GM23338 (cell line): ENCODE measurements at places on chromosomes 13 and 19. TPM values are rescaled to one million over a fixed set of nuclear protein-coding genes. Genes with fewer than 3 reads are reported as not detected.

- H3K27me3 ChIP-seq, result no peaks in the 10 kb centered on the region
- H3K36me3 ChIP-seq, result no peaks in the 10 kb centered on the region
- no peaks in the 10 kb centered on the region for H3K4me1 ChIP-seq
- H3K27ac ChIP-seq, result no peak overlapping the region
Measured at GRCh38 chr13:113939129-113939943, 34.5 kb downstream of the C13orf46 start.

- no peak overlapping the region for H3K27ac ChIP-seq
- H3K27me3 ChIP-seq, result peaks cover 63% of the 10 kb centered on the region
- no peaks in the 10 kb centered on the region for H3K36me3 ChIP-seq
- peak overlapping the region; percentile 73; the same call in 1 of the 2 replicates for H3K4me3 ChIP-seq
- H3K4me1 ChIP-seq, result peaks cover 15% of the 10 kb centered on the region
- no peak for DNase-seq
Measured at GRCh38 chr19:49058562-49058961, 1.0 kb upstream of the CGB7 start.

CACNG8 gene
- total RNA-seq, result 3.1 and 3.9 TPM in 2 replicates

DNA sequence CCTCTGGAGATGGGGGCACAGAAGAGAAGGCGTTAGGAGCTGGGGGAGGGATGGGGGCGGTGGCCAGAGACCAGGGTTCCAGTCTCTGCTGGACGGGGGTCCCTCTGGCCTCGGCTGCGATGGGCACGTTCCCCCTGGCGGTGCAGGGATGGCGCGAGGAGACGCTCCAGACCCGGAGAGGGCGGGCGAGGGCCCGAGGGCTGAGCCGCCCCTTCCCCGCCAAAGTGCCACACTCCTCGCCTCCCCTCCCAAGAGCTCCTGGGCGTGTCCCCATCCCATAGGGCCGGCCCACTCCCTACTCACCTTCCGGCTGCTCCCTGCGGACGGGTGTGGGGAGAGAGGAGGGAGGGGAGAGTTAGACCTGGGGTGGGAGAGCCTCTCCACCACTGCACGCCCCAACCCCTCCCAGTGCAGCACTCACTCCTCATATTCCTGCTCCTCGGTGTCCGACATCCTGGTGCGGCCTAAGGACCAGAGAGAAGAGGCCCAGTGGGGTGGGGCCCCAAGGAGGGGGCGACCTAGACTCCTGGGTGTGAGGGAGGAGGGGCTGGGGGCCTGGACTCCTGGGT, 2.2 kb downstream of the TNNT1 start:
- peak overlapping the region; percentile 74 for H3K4me3 ChIP-seq
- H3K36me3 ChIP-seq, result no peaks in the 10 kb centered on the region
- H3K4me1 ChIP-seq, result peaks cover 25% of the 10 kb centered on the region
- H3K27ac ChIP-seq, result peak overlapping the region; percentile 88; the same call in 1 of the 2 replicates
- peaks cover 9% of the 10 kb centered on the region; the same call in 1 of the 2 replicates for H3K27me3 ChIP-seq

GRCh38 chr19:40614622-40615411, 13.6 kb downstream of the LTBP4 start:
- peak overlapping the region; percentile 92 for H3K27ac ChIP-seq
- H3K4me1 ChIP-seq, result peaks cover 11% of the 10 kb centered on the region; the same call in 1 of the 2 replicates
- peak overlapping the region; percentile 96 for H3K4me3 ChIP-seq
- H3K36me3 ChIP-seq, result peaks cover 8% of the 10 kb centered on the region; the same call in 1 of the 2 replicates

- no peaks in the 10 kb centered on the region for H3K36me3 ChIP-seq
- no peak overlapping the region for H3K27ac ChIP-seq
- peak; percentile 25 for DNase-seq
- H3K27me3 ChIP-seq, result no peaks in the 10 kb centered on the region
- no peak overlapping the region for H3K4me3 ChIP-seq
Measured at GRCh38 chr19:7152568-7152967, 83.1 kb downstream of the ZNF557 start.

GRCh38 chr13:77720988-77721387, 23.5 kb downstream of the SLAIN1 start:
- no peak overlapping the region for H3K27ac ChIP-seq
- H3K36me3 ChIP-seq, result no peaks in the 10 kb centered on the region

DNA sequence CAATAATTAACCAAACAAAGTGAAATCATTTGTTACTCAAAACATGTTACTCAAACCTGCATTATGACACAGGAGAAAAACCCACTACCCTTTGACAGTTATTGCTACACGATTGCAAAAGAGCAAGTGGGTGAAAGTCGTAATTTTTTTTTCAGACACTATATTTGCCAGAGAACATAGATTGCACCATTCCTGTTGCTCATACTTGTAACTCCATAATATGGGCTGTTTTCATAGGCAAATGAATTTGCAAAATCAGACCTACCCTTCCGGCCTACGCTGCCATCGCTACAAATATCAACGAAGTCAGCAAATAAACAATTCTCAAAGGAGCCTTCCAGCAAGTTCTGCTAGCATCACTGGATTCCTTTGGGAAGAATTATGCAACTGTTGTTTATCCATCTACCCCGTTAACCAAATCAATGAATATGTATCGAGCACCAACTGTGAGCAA, 396.5 kb downstream of the IRS2 start:
- no peak for DNase-seq
- H3K27ac ChIP-seq, result no peak overlapping the region
- H3K4me1 ChIP-seq, result no peaks in the 10 kb centered on the region
- H3K4me3 ChIP-seq, result no peak overlapping the region
- no peaks in the 10 kb centered on the region for H3K27me3 ChIP-seq

ZNF582 gene
- 3.9 and 8.0 TPM in 2 replicates for total RNA-seq

- DNase-seq, result peak; percentile 91
- H3K4me3 ChIP-seq, result no peak overlapping the region
- no peaks in the 10 kb centered on the region for H3K27me3 ChIP-seq
- no peaks in the 10 kb centered on the region for H3K36me3 ChIP-seq
Measured at GRCh38 chr19:13195678-13196077, 45.5 kb downstream of the IER2 start.

DNA sequence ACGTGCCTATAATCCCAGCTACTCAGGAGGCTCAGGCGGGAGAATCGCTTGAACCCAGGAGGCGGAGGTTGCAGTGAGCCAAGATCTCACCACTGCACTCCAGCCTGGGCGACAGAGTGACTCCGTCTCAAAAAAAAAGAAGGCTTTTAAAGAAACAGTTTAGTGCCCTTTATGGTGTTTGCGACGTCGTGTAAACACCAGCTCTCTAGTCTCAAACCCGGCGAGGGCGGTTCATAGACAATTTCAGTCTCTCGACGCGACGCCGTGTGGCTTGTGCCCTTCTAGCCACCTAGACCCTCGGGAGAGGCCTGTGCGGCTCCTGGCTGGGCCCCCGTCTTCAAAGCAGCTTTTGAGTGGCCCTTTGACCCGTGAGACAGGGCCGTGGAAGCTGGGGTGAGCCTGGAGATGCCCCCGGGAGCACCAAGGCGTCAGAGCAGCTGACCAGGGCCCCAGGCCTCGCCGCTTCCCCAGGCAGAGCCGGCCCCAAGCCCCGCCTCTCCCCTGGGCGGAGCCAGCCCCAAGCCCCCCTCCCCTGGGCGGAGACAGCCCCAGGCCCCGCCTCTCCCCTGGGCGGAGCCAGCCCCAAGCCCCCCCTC, 5.0 kb upstream of the MADCAM1 start:
- H3K4me1 ChIP-seq, result peaks cover 8% of the 10 kb centered on the region; the same call in 1 of the 2 replicates
- no peak overlapping the region for H3K4me3 ChIP-seq
- DNase-seq, result peak; percentile 48
- H3K27me3 ChIP-seq, result peaks cover 11% of the 10 kb centered on the region
- no peak overlapping the region for H3K27ac ChIP-seq
- H3K36me3 ChIP-seq, result no peaks in the 10 kb centered on the region
